Stimulated activated CD4-positive, alpha-beta T cell treated with anti-CD3 and anti-CD28 coated beads, TNF-alpha, amount 100 ng/mL, for 1 hour (primary cell): ENCODE measurements at places on chromosomes 2 and 18.

DNA sequence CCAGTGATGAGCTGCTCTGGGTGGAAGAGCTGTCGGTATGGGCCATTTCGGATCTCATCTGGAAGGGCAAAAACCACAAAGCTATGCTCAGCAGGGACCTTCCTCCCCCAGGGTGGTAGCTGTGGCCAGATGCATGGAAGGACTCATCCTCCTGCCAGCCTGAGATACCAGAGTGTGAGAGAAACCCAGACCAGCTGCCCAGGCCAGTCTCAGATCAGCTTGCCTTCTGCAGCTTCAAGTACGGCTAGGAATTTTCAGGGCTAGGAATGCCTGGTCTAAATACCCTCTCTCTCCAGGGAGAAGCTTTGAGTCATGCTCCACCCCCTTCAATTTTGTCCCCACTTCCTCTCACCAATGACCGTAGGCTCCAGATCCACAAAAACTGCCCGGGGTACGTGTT is 1.4 kb upstream of the TUBA4B start:
- no peak for DNase-seq

DNA sequence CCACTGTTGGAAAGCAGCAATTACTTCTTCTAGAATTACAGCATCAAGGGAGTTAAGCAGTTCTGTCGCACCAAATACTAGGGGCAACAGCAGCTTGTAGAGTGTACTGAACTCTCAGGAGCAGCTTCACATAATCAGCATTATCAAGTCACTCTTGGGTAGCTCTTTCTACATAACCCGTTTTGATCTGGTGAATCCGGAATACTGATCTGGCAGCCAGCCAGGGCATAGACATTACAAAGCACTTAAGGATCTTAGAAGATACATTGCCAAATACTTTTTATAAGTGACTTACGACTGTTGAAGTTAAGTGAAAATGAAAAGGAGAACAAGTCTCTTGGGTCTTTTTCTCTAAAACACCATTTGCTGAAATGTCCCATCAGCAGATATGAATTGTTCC is 73.2 kb upstream of the NETO1 start:
- no peak for DNase-seq

DNA sequence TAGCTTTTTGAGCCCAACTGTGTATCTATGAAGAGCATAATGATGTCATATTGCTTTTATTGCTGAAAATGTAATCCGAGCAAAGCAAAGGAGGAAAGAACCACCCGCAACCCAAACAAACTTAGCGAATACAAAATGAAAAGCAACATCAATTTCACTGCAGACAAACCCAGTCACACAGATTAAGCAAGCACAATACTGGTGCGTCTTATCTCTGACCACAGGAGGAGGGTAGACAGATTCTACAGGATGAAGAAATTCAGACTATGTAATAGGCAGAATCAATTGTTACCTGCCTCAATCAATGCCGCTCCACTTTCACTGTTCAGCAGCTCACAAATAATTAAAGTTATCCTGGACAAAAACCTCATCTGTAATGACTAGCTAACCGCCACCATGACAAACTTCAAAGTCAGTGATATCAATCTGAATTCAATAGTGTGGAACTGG is 115.5 kb upstream of the SP3 start:
- DNase-seq = no peak

DNA sequence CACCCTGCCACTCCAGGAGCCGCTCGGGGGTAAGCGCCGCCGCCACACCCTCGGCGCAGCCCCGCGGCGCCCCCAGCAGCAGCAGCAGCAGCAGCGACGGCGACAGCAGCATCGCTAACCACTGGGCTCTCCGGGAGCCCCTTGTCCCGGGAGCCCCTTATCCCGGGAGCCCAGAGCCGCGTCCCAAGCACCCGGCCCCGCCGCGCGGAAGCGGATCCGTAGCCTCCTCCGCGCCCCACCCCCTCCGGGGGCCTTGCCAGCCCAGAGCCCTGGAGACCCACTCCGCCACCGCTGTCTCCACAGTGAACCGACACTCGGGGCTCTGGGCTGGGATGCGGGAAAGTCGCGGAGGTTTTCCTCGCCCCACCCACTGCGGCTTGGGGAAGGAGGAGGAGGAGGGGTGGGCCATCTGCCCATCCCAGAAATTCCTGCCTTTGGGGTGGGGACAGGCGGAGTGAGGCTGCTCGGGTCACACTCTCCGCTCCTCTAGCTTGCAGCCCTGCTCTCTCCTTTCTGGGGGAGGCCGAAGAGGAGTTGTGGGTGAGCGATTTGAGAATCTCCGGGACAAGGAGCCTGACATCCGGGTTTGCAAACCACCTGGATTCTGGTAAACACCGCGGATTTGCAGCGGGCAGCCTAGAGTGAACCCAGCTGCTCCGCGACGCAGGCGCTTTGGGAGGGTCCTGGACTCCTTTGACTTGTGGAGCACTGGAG is at the start of gene PLA2R1:
Gene PLA2R1, minus strand, starts transcription at position 324 of the 714 bp plus-strand sequence. Its CDS starts 212 bp downstream, at position 112.
- DNase-seq = no peak

- DNase-seq = no peak
Observed at GRCh38 chr2:142989273-142990204, 112.1 kb downstream of the KYNU start.
